HepG2 (cell line): ENCODE measurements at places on chromosomes 7 and 10. TPM values are rescaled to one million over a fixed set of nuclear protein-coding genes. Genes with fewer than 3 reads are reported as not detected.

The PNLIP gene
- not detected in 2 replicates for total RNA-seq

The GIMAP8 gene
- total RNA-seq = not detected in 2 replicates

The CALML5 gene
- total RNA-seq = not detected in 2 replicates

GRCh38 chr7:51587604-51588003, 271.0 kb upstream of the COBL start:
- no peak for DNase-seq

DNA sequence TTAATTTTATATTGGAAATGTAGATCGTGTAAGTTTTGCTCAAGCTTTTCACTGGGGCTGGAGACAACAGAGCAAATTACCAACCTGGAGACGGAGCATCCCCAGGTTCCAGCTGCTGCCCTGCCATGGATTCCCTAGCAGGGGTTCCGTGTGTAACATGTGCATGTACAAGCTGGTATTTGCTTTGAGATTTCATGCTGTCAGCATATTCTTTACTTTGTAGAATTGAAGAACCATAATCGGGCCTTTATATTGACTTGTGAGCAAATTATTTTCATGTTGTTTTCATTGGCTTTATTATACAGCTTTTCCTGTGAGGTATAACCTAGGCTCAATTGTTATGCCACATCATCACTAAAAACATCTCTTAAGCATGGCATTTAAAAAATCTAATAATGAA, 369.2 kb upstream of the COBL start:
- DNase-seq = no peak

DNA sequence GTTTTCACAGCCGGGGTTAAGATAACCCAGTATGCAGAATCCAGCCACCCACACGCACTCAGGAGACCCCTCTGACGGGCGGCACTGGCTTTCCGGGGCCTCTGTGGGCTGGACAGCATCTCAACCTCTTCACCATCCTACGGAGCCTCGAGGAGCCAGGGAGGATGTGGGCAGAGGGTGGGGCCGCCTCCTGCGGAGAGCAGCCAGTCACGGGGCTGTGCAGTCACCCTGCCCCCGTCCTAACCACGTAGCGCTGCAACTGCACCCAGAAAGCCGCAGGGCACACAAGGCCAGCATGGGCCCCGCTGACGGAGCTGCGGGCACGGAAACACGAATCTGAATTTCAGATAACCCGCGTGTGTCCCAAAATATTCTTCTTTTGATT, 270.3 kb downstream of the ELFN1 start:
- DNase-seq = no peak

DNA sequence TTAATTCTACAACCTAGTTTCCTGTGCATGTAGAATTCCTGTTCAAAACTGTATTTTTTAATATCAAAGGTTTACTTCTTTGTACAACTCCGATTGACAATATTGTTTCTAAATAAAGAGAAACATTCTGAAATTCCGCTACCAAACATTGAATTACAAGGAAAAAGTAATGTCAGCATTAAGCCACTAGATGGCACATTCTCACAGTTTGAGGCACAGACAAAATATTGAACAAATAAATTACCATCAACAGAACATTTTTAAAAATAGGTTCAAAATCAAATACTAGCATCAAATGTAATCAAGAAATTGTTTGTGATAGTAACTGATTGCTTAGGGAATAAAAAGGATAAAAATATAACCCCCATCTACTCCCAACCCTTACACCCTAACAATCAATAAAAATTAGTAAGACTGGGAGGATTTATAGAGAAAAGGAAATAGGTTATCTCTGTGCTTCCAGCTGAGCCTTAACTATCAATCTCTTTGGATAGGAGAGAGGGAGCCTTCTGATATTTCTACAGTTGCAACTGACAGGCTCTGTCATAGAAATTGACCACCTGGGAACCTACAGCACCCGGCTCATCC, 86.6 kb upstream of the C7orf33 start:
- DNase-seq = no peak

DNA sequence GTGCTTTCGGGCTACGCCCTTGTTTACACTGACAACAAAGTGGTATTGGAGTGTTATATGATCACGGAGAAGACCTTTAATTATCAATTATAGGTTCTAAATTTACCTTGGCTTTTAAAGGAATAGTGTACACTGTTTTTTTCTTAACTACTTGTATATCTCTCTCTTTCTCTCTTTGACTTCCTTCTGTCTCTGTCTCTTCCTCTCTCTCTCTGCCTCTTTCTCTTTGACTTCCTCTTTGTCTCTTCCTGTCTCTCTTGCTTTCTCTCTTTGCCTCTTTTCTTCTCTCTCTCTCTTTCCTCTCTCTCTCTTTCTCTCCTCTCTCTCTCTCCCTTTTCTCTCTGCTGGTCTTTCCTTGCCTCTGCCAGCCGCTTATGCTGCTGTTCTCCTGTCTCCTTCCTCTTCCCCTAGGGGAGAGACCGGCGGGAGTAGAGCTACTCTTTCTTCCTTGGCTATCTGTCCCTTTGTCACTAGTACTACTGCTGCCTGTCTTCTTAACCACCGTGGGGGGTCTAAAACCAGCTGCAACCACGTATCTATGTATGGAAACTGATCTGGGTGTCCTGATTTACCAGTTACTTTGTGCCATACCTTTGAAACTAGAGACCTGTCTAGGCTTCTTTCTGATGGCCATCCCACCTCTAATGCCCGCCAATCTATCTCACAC, 36.9 kb upstream of the GSDME start:
- no peak for DNase-seq
